ENCODE measurements at places on chromosomes 7 and 10. TPM values are rescaled to one million over a fixed set of nuclear protein-coding genes. Genes with fewer than 3 reads are reported as not detected.
A peak's percentile ranks its signal among the peaks of the same experiment; 100 is the strongest.

- no peak for DNase-seq
Measured at GRCh38 chr7:92268921-92269320, 23.1 kb downstream of the ANKIB1 start.

- no peak for DNase-seq
Measured at GRCh38 chr10:130744631-130745030, 566.9 kb downstream of the TCERG1L start.

DNA sequence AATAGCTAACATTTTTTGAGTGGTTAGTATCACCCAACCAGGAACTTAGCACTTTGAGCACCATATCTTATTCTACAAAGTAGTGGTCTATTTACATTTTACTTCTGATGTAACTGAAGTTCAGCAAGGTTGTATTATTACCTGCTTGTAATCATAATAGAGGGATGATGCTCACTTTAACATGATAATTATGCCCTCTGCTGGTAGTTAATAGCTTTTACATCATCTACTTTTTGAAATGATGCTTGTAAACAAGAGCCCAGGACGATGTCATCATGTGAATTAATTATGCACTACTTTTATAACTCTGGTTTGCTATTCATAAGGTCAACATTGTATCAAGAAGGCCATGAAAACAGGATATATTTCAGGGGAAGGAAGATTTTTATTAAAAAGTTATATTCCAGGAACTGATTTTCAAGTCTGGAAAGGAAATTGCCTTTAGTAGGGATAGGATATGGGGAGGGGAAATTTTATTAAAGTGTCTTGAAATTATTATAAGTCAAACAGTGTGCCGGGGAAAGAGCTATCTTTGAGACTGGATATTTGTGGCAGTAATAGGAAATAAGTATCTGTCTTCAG lies 80.3 kb upstream of the SCIN start:
- DNase-seq: peak; percentile 37

- no peak for DNase-seq
Measured at GRCh38 chr10:71496927-71497762, 100.4 kb downstream of the CDH23 start.

DNA sequence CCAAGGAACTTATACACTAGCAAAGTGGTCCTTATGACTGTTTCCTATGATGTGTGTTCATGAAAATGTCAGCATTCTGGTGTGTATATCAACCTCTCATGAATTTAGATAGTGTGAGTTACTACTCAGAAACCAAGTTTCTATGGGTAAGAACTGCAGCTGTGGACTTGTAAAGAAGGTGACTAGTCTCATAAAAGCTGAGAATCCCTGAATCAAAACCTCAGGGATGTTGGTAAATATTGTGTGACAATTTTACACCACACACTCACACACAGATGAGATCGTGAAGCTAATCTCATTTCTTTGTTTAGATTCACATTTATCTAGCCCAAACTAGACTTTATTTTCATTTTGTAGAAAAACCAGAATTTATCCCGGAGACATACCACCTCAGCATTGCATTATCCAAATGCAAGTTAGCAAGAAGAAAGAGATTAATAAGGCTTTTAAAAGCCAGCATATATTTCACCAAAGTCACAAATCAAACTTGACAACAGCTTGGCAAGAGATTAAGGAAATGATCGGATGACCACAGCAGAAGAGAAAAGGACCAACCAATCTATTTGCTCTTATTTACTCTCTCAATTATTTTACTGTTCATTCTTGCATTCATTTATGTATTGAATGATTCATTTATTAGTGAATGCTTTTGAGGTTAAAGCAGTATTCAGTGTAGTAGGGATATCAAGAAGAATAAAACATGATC lies 92.9 kb downstream of the PLXDC2 start:
- no peak for DNase-seq

GRCh38 chr7:47256016-47256415 lies 325.9 kb downstream of the TNS3 start:
- no peak for DNase-seq

DNA sequence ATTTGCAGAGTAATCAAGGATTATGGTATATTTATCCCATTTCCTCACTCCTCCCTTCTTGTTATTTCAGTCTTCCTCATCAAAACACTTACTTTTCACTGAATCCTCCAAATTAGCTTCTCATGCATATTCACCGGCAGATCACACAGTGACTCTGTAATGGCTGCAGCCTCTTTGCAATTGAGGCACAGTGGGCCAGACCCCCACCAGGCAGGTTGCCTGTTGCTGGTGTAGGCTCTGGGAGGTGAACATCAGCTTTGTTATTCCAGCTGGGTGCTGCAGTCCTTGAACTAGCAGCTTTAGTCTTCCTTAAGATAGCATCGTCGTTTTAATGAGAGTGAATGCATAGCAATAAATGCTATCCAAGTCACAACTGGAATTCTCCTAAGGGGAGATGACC lies 449.3 kb downstream of the CNTNAP2 start:
- DNase-seq: no peak

DNA sequence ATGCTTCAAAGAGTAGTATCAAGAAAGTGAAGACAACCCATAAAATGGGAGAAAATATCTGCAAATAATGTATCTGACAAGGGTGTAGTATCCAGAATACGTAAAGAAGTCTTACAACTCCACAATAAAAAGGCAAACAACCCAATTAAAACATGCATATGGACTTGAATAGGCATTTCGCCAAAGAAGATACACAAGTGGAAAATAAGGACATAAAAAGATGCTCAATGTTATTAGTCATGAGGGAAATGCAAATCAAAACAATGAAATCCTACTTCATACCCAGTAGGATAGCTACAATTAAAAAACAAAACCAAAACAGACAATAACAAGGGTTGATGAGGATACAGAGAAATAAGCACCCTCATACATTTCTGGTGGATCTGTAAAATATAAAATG lies 79.2 kb downstream of the NUDCD3 start:
- no peak for DNase-seq

GRCh38 chr7:137755427-137755826 lies 91.3 kb downstream of the DGKI start:
- no peak for DNase-seq

DNA sequence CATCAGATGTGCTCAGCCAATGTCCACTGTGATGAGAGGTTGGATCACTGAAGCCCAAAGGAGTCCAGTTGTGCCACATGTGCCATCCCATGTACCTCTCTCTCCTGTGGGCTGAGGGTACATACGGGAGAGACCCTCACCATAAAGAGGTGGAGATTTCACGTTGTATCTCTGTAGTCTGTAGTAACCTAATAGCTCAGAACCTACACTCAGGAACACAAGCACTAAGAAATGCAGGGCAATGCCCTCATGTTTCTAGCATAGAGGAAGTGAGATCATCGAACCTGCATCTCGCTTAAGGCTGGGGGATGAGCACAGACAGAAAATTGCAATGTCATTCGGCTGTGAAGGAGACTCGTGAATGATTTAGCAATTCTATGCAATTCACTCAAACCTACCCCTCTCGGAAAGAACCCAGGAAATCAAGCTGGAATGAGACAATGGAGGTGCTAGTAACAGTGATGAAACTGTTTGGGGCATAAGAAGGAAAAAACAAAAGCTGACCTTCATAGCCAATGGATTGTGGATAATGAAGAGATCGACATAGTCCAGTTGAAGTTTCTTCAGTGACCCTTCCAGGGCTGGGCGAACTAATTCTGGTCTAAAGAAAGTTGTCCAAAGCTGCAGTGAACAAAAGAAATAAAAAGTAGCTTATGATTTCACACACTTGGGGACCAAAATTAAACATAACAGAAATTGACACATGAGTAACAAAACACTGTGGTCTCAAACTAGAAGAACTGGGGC lies 80.3 kb upstream of the UCN3 start:
- DNase-seq: no peak

- DNase-seq: no peak
Measured at GRCh38 chr10:121244818-121245217, 353.4 kb downstream of the FGFR2 start.

GRCh38 chr10:5291501-5292195 lies 73.1 kb upstream of the UCN3 start:
- DNase-seq: peak; percentile 74

DNA sequence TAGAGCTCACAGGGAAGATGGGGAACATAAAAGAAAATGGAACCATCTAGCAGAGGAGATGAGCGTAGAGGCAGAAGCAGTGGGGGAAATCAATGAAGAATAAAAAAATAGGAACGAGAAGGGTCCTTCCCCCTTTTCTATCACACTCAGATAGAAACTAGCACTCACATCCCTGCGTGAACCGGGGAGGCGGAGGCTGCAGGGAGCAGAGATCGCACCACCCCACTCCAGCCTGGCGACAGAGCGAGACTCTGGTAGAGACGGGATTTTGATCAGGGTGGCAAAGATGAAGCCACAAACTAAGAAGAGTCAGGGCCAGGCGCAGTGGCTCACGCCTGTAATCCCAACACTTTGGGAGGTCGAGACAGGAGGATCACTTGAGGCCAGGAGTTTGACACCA lies 64.7 kb upstream of the ECHDC3 start:
- no peak for DNase-seq

DNA sequence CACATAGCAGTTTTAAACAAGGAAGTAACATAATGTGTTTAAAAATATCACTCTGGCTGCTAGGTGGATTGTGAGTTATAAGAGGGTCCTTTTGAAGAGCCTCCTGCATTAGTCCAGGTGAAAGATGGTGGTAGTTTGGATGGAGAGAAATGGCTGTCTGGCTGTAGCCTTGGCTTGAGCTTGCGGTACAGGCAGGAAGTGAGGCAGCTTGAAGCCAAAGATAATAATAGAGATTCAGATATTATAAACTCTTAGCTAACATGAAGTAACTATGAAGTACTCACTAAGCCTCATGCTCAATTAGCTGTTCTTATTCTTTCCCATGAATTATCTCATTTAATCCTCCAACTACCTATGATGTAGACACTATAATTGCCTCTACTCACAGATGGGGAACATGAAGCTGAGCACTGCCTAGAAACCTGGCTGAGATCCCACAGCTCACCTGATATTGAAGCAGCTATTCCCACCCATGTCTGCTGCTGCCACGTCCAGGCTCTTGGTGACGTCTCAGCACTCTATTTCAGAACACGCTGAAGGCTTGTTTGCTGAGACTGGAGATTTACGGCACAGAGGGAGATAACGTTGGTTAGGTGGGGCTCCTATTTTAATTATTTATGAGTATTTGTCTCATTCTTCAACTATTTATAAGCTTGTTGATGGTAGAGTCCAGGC lies 10.4 kb downstream of the C10orf120 start:
- no peak for DNase-seq

- DNase-seq: no peak
Measured at GRCh38 chr10:127016331-127016730, 111.1 kb downstream of the DOCK1 start.

GRCh38 chr7:52472006-52472620 lies 563.3 kb upstream of the POM121L12 start:
- no peak for DNase-seq

DNA sequence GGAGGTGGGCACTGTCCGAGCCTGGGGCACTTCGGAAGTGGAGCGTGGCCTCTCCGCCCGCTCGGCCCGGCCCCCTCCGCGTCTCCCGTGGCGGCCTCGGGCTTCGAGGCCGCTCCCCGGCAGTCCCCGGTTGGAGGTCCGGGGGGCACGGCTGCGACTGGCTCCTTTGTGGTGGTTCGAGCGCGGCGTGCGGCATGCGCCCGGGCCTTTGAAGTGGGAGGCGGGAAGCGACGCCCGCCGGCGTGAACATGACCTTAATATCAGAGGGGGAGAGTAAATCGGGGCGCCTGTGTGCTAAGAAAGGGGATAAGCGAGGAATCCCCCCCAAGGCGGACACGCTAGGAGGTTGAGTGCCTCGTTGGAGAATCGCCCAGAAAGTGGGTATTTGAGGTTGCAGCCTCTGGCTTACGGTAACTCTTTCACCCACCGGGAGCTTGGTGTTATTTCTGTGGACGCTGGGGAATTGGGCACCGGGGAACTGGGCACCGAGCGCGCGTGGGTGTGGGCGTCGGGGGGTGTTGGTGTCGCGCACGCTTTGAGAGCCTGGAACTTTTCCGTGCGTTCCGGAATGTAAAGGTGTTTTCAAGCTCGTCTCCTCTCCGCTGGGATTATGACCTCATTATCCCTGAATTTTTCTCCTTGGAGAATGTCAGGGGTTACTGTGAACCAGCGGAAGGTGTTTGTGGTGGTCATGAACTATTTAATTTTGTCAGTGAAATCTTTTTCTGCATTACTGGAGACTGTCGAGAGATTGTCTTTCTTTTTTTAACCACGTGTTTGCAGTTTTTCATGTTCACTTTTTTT lies 660 bp downstream of the SUV39H2 start:
- DNase-seq: peak; percentile 60

GRCh38 chr10:35452171-35452570 lies 115.9 kb downstream of the CCNY start:
- DNase-seq: no peak

GRCh38 chr10:75395066-75395931 lies 6.3 kb downstream of the ZNF503 start:
- no peak for DNase-seq

GRCh38 chr7:46809886-46810285 lies 772.0 kb downstream of the TNS3 start:
- DNase-seq: no peak

The ZNF273 gene
- total RNA-seq: 8.7 TPM

The PPP1R3A gene
- total RNA-seq: not detected

The ANXA8 gene
- total RNA-seq: not detected

The LIPJ gene
- total RNA-seq: not detected

The LMOD2 gene
- total RNA-seq: not detected

The CYP3A4 gene
- not detected for total RNA-seq

The CALHM2 gene
- total RNA-seq: 1.6 TPM

The IQUB gene
- total RNA-seq: not detected

The SLC39A12 gene
- total RNA-seq: not detected

The TLX1 gene
- not detected for total RNA-seq

The NANOS1 gene
- total RNA-seq: 0.41 TPM

The MMP21 gene
- 0.27 TPM for total RNA-seq

The IKZF5 gene
- 96.1 TPM for total RNA-seq

Measured in CD8-positive, alpha-beta T cell (primary cell).